CD4-positive, alpha-beta T cell treated with Interleukin-4 for 1 hour (primary cell): ENCODE measurements at places on chromosomes 16 and 17.

GRCh38 chr17:44872131-44872768, 24.6 kb downstream of the HIGD1B start:
- DNase-seq = no peak

DNA sequence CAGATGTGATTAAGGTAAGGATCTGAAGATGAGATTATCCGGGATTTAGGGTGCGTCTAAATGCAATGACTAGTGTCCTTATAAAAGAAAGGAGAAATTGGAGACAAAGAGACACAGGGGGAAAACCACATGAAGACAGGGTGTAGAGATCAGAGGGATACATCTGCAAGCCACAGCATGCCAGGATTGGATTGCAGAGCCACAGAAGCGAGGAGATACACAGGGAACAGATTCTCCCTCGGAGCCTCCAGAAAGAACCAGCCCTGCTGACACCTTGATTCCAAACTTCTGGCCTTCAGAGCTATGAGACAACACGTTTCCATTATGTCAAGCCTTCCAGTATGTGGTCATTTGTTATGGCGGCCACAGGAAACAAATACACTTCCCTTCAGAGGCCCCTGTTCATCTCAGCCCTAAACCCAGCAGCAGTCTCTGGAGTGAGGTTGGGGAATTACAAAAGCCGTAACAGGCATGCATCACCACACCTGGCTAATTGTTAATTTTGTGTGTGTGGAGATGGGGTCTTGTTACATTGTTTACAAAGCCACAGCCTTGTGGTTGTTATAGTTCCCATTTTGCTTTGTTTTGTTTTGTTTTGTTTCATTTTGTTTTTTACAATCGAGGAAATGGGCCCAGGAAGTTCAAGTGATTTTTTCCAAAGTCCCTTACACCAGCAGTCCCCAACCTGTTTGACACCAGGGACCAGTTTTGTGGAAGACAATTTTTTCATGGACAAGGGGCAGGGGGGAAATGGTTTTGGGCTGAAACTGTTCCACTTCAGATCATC, 51.6 kb upstream of the LYRM9 start:
- no peak for DNase-seq

GRCh38 chr16:57667526-57668262, 412 bp upstream of the ADGRG3 start:
- DNase-seq = peak; percentile 16

DNA sequence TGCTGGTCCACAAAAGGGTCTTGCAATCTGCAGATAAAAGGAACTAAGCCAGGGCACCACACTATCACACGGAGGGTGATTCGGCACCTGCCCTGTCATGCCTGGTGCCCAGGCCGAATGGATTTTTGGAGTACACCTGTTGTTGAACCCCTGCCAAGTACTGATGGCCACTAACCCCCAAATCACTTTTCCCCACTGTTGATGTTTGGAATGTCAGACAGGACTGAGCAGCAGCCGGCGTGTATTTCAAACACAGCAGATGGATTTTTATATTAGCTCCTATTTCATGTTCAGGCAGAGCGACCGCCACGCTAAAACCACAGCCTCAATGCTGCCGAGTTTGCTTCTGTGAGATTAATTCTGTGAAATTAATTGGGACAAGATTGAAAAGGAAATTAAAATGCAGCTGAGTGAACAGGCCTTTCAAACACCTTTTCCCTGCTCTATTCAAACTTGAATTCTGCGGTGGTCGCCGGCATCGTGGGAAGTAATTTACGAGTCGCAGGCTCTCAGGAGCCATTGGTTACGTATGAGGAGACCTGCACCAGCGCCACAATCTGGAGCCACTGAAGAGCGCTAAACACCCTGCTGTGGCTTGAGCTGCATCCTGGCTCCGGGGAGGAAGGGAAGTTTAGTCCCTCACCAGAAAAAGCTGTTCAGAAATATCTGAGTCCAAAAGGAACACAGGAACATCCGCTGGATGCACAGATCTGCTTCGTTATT, 48.5 kb downstream of the SNX11 start:
- no peak for DNase-seq

- DNase-seq = no peak
Measured at GRCh38 chr17:6903326-6903900, 71.9 kb upstream of the TEKT1 start.

GRCh38 chr16:81528256-81528655, 83.6 kb downstream of the CMIP start:
- no peak for DNase-seq

DNA sequence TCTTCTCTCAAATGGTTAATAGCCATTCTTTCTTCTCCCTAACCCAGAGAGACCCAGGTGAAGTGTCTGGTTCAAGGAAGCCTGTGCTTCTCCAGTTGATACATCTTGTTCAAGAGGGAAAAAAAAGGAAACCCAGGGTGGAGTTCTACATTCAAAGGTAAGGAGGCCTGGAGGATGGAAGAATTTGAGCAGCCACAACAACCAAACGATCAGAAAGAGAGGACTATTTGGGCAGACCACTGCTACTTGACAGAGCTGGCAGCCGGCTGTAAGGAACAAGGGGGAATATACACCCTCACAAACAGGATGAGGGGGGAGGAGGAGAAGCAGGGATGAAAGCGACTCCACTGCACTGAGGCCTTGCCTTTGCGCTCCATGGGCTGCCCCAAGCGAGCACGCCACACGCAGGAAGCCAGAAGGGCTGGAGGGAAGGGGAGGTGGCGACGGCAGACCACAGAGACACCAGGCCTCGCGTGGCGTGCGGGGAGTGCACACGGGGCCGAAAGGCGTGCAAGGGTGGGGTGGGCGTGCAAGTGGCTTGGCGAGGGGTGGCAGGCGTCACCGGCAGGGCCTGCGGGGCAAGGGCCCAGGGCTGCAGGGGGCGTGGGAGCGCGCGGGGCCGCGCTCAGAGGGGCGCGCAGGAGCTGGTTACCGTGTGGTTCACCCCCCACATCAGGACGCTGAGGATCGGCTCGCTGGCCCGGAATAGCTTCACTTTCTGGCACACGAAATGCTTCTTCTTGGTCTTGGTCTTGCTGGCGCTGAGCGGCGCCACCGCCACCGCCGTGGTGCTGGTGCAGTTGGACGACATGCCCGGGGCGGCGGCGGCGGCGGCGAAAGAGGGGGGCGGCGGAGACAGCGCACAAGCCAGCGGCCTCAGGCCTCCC, 499 bp downstream of the PIP4K2B start:
- peak; percentile 40 for DNase-seq

- no peak for DNase-seq
Measured at GRCh38 chr16:49436181-49436580, 62.6 kb downstream of the C16orf78 start.
